Stimulated activated CD8-positive, alpha-beta memory T cell treated with anti-CD3 and anti-CD28 coated beads, Interleukin-2, amount 100 ng/mL, for 1 hour (primary cell): ENCODE measurements at places on chromosomes 13 and 19.
A peak's percentile ranks its signal among the peaks of the same experiment; 100 is the strongest.

GRCh38 chr19:48961051-48961649 lies 4.0 kb upstream of the FTL start:
- no peak for DNase-seq

- DNase-seq: no peak
Measured at GRCh38 chr19:6066661-6067646, 43.3 kb downstream of the RFX2 start.

DNA sequence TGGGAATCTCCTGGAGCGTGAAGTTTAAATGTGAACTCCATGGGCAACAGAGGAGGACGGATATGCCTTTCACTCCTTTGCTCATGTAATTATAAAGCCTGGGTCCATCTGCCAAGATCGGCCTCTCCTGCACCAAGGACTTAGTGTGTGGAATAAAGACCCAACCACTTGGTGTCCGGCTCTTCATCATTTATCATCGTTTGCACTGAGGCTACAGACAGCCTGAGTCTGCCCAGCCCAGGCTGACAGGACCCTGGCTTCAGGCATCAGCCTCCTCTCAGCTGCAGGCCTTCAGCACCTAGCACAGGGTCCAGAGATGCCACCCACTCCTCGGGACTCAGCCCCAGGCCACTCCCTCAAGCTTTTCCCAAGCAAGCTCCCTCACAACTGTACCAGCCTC lies 206.8 kb upstream of the IPO5 start:
- no peak for DNase-seq

DNA sequence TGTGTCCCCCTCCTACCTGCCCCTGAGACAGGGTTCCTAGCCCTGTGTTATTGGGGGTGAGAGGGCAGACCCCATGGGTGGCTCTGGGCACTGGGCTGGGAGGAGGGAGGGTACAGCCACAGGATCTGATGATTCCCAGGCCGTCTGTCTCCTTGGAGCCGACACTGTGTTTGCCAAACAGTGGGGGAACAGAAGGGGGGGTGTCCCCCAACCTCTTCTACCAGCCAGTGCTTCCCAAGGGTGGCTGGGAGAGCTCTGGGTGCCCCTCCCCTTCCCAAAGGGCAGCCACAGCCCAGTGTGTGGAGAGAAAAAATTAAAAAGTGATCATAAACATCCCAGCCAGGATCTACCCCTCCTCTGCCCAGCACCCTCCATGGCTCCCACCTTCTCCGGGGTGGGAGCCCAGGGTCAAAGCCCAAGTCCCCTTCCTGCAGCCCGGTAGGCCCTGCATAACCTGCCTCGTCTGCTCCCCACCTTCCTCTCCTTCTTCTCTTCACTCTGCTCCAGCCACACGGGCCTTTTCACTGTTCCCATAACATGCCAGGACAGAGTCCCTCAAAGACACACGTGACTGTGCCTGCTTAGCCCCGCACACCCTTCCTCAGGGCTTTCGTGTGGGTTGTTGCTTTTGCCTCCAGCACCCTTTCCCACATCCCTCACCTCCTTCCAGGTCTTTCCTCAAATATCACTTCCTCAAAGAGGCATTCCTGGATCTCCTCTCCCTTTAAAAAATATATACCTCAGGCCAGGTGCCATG lies 1.4 kb upstream of the PLIN4 start:
- no peak for DNase-seq

GRCh38 chr13:106471957-106472543 lies 63.4 kb downstream of the EFNB2 start:
- no peak for DNase-seq

DNA sequence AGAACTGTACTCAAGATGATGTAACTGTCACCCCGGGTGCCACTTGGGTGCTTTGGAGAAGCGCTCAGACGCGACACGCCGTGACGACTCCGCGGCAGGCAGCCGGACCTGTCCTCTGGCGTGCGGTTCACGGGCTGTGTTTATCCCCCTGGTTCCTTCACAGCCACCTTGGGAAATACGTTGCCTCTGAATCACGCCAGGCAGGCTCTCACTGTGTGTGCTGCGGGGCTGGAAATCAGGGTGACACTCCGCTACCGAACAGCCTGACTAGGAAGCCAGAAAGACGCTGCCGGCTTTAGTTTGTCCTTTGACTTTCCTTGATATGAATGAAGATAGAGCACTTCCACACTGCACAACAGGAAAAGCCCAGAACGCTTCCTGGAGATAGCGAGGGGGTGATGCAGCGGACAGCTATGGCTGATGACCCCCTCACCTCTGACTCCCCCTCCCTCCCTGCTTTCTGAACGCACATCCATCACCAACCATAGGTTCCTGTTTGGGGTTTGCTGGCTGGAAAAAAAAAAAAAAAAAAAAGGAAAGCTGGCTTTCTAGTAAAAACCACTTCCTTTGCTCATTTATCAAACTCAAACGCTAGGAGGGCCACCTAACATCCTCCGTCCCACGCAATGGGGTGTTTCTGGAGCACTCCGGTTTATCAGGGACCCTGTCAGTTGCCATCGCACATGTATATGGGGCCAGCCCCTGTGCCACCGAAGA lies 3.7 kb upstream of the GP6 start:
- no peak for DNase-seq

DNA sequence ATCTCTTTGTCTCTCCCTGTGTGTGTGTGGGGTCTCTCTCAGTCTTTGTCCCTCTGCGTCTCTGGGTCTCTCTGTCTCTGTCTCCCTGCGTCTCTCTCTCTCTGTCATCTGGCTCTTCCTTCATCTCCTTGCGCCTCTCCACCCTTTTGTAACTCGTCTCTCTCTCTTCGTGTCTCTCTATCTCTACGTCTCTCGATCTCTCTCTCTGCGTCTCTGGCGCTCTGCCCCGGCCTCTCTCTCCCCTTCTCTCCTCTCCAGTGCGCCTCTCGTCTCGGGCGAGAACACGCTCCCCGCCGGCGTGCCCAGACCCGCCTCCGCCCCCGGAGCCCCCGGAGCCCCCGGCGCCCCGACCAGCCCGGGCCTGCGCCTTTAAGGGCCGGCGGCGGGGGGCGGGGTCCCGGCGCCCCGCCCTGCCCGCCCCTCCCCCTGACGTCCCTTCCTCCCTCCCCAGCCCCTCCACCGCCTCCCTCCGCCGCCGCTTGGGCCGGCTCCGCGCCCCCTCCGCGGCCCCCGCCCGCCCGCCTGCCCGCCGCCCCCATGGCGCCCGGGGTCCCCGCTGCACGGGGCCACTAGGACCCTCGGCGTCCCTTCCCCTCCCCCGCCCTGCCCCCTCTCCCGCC lies at the start of gene MARK4:
Gene MARK4, plus strand, starts transcription at position 440 of the 620 bp plus-strand sequence. CDS start 318 bp downstream, outside the sequence.
- peak; percentile 13 for DNase-seq

GRCh38 chr13:44848920-44849676 lies 140.2 kb downstream of the NUFIP1 start:
- no peak for DNase-seq

- no peak for DNase-seq
Measured at GRCh38 chr19:55498246-55498840, 10.1 kb downstream of the SSC5D start.

DNA sequence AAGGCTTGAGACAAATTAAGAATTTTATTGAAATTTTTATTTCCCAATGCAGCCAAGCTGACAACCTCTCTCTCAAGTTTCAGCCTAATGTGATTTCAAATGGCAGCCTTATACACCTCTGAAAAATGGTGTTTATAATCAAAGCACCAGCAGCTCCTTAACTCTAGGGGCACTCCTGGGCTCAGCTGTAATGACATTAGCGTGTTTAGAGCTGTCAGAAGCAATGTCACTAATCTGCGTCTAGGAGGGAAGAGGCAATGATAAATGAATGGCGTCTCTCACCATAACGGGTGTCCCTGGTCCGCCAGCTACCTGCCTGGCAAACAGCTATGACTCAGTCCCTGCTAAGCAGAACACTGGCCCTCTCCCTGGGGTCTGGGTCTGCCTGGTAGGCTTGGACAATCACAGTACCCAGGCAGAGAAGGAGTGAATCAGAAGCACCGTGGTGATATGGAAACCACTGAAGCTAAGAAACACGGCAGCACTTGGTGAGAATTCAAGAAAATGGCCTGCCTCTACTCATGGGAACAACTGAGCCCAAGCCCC lies 131.8 kb upstream of the VSTM2B start:
- no peak for DNase-seq

- DNase-seq: peak; percentile 9
Measured at GRCh38 chr13:28324181-28324789, 170.6 kb downstream of the FLT1 start.

DNA sequence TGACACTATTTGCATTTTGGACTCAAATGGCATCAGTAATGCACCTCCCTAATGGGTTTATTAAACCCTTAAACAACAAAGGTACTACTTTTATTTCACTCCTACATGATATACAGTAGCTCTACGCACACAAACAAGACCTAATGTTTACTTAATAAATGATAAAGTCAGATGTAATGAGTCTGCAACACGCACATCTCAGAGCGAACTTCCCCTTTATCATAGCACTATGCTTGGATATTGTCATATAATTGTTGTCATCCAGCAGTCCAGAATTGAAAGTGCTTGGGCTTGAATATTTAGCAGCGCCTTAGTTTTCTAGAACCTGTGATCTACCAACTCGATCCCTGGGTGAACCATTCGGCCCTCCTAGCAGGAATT lies 772 bp downstream of the PARP4 start:
- no peak for DNase-seq

DNA sequence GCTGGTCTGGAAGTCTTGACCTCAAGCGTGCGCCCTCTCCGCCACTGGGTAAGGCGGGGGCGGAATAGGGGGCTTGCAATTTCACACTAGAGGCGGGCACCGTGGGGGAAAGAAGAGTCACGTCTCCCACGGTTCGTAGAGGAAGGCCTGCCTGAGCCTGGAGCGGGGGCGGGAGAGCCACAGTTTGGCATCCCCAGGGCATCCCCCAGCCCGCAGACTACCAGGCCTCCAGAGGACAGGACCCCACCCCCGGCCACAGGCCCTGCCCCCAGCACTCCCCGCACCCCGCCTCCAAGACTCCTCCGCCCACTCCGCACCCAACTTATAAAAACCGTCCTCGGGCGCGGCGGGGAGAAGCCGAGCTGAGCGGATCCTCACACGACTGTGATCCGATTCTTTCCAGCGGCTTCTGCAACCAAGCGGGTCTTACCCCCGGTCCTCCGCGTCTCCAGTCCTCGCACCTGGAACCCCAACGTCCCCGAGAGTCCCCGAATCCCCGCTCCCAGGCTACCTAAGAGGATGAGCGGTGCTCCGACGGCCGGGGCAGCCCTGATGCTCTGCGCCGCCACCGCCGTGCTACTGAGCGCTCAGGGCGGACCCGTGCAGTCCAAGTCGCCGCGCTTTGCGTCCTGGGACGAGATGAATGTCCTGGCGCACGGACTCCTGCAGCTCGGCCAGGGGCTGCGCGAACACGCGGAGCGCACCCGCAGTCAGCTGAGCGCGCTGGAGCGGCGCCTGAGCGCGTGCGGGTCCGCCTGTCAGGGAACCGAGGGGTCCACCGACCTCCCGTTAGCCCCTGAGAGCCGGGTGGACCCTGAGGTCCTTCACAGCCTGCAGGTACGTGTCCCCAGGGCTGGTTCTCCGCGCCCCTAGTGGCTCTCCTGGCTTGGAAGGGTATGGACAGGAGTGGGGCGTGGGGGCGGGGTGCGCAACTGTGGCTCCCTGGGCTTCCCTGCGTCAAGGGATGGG lies at the start of gene ANGPTL4:
Gene ANGPTL4, plus strand, starts transcription at position 353 of the 969 bp plus-strand sequence. Its CDS starts 167 bp downstream, at position 520.
- peak; percentile 20 for DNase-seq

- DNase-seq: no peak
Measured at GRCh38 chr13:28286263-28286662, 147.9 kb downstream of the PAN3 start.

GRCh38 chr19:44850641-44851109 lies 4.6 kb downstream of the NECTIN2 start:
- DNase-seq: no peak

DNA sequence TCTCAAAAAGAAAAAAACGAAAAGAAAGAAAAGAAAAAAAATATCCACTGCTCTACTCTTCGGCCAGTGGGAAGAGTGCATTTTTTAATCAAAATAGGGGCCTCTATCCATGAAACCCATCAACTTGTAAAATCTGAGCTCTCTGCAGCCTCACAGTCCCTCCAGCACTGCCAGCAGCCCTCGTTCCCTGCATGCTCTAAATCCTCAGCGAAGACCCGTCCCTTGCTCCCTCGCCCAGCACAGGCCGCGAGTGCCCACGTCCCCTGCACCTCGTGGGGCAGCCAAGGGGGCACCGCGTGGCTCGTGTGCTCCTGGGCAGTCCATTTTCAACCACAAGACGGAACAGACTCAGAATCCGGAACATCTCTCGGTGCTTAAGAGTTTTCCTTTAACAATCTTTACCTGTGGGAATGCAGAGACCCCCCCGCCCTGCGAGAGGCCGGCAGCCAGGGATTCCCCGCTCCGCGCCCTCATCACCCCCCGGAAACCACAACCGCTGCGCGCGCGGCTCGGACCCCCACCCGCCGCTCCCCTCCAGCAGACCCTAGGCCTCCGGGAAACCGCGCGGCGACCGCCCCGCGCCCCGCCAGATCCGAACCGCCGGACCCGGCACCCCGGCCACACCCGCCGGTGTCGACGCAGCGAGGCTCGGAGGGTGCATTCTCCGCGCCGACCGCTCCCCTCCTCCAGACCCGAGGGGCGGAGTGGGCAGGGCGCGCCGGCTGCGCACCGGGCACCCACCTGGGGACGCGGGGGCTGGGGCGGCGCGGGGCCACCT lies 638 bp downstream of the ANKRD27 start:
- DNase-seq: no peak

DNA sequence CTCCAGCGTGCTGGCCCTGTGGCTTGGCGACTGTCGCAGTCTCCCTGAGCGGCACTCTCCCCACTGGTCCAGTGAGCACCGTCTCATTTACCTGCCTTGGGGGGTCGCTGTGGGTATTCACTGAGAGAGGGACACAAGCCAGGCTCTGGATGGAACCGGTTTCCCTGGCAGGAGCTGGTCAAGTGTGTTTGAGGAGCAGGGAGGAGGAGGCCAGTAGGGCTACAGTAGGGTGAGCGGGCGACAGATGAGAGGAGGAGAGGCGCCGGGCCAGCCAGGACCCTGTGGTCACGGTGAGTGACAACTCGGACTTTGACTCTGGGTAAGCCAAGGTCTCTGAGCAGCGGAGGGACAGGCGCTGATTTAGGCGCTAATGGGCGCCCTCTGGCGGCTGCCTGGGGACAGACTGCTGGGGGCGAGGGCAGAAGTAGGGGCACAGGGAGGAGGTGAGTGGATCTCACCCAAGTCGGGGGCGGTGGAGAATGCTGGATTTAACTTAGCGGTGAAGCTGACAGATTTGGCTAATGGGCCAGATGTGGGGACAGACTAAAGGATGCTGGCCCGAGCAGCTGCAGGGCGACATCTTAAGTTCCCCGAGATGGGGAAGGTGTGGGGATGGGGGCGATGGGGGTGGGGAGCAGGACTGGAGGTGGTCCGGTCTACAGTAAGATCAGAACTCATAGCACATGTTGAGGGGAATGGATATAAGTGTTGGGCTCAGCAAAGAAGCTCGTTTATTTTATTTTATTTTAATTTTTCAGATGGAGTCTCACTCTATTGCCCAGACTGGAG lies 4.7 kb upstream of the PRMT1 start:
- peak; percentile 65 for DNase-seq
